SHP77 treated with DMSO at 0.1 percent for 48 hours (cell line): ENCODE measurements at places on chromosomes 2 and 18.

- no peak for DNase-seq
Observed at GRCh38 chr18:33593261-33593660, 15.2 kb downstream of the ASXL3 start.

- no peak for DNase-seq
Observed at GRCh38 chr2:115292742-115293141, 850.3 kb downstream of the DPP10 start.

DNA sequence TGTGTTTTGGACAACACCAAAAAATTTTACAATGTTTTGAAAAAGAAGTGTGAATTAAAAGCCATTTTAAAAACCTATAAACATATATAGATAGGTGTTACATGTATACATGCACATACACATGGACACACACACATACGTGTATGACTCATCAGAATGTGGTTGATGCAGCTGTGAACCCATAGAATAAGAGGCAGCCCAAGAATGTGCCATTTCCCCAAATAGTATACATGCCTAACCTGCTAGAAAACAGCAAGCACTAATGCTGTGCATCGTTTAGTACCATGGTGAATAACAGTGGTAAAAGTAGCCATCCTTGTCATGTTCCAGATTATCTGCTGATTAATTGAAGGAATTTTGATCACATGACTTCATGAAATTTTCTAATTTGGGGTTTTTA, 149.0 kb downstream of the DSEL start:
- no peak for DNase-seq

DNA sequence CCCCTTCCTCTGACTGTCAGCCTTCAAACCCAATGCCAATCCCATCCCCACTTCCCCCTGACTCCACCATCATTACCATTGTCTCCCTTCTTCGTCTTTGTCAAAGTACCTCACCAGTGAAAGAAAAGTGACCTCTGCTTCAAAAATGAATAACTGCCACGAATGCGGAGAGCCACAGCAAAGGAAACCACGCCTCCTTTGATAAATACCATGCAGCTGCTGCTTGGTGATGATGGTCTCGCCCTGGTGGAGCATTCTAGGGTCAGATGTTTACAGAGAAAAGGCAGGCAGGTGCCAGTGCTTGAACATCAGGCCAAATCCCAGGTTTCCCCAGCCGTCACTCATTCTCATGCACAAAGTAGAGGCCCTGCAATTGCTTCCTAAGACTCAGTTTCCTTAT, 162.2 kb downstream of the BCL11A start:
- peak; percentile 69 for DNase-seq

GRCh38 chr2:33607905-33608304, 8.8 kb upstream of the FAM98A start:
- DNase-seq, result no peak

- DNase-seq, result no peak
Observed at GRCh38 chr2:81334046-81334445, 1029.5 kb upstream of the LRRTM1 start.

DNA sequence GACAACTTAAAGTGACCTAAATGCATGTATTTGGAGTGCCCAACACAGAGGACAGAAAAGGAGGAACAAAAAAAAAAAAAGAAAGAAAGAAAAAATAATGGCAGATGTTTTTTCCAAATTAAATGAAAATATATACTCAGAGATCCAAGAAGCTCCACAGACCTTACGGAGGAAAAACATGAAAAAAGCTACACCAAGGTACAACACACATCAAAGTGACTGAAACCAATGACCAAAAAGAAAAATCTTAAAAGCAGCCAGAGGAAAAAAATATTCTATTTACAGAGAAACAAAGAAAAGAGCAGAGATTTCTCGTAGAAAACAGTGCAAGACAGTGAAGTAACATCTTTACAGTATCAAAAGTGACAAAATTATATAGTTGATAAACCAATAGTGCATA, 5.1 kb downstream of the FANCL start:
- DNase-seq, result no peak

DNA sequence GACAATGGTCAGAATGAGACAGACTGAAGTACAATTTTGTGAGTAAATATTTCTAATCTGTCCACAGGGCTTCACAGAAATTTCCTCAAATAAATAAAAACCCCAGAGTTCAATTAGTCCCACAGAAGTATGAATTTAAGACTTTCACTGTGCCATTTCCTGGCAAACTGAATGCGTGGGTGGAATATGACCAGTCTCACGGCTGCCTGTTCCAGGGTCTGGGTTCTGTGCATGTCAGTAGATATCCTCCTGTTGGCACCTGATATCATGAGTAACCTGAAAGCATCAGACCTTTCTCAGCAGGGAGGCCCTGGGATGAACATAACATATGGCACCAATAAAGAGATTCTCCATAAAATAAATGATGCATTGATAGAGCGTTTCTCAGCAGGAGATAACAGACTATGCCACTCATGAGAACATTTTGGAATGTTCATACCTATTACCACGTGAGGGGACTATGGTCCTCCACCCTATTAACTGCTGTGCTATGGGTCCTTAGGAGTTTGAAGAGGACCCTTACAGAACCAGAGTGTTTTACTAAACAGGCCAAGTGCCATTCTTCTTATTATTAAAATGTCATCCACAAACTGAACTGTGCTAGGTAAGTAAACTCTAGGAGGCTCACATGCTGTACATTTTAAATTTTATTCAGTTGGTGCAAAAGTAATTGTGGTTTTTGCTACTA, 10.6 kb upstream of the MALL start:
- no peak for DNase-seq

DNA sequence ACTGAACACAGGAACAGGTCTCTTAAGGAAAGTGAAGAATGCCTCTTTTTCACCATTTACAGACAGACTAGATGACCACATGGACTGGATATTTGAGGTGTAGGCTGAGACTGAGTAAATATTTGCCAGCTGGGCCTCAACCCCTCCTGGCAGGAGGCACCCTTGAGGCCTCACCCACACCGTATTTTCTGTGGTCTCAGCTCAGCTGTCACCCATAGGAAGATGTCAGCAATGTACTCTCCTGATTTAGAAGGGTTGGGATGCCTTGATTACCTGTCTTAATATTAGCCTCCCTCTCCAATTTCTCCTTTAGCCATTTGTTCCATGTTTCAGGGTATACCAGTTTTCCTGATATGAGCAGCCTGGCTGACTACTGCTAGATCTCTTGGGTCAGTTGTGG, 20.3 kb downstream of the ADCYAP1 start:
- DNase-seq, result peak; percentile 69

GRCh38 chr2:110866045-110866444, 133.7 kb downstream of the ACOXL start:
- DNase-seq, result no peak

- no peak for DNase-seq
Observed at GRCh38 chr2:239399921-239400595, 762 bp downstream of the HDAC4 start.

DNA sequence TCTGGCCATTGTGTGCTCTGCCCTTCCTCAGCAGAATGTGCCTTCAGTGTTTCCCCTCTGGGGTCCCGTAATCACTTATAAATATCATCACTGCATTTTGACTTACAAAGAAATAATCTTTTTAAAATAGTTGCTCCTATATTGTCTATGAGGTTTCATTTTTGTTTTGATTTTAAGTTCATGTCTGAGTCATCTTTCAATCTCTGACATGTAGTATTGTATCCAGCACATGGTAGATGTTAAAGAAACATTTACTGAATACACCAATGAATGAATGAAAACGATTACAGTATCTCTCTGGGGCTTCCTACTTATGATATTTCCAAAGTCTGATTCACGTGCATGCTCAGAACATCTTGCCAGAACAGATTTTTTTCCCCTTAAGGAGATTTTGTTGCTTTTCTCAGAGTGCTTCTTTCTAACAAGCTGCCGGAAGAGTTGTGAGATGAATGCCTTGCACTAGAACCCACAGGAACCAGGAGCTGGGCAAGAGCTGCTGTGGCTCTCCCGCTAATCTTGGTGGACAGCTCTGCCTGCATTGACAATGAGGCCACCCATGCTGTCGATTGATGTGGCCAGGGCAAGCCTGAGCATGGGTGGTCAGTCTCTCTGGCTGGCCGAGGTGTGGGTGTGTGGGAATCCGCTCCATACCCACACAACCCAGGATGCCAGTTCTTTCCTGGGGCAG, 199.4 kb downstream of the CYRIA start:
- no peak for DNase-seq
